ENCODE measurements at places on chromosomes 3 and 15.

DNA sequence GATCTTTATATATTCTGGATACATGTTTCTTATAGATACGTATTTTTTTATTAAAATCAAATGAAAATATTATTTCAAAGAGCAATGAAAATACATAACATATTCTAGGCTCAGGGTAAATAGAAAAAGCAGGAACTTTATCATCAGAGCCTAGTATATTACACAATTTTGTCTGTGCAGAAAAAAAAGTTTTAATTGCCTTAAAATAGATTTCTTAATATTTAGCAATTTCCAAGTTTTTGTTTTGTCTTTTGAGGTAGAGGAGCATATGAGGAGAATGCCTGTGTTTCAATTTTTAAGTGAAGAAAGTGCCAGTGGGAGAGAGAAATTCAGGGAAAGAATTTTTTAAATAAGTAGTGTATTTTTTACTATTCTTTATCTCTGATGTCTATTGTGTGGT is 10.5 kb downstream of the CAPN7 start:
- DNase-seq = no peak

DNA sequence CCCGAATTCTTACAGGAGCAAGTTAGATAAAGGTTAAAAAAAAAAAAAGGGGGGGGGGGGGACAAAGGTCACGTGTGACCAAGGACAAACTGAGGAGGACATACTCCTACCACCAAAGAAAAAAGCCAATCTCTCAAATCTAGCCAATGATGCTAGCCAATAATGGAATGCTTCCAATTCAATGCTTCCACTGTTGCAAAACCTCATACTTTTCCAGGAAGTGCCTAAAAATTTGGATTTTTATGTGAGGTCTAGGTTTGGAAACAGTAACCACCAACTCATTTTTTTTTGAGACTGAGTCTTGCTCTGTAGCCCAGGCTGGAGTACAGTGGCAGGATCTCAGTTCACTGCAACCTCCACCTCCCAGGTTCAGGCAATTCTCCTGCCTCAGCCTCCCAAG is 11.4 kb downstream of the MSL2 start:
- DNase-seq = no peak

GRCh38 chr3:46312991-46313390 is 40.9 kb upstream of the CCR2 start:
- no peak for DNase-seq

GRCh38 chr15:85598219-85598618 is 196.5 kb downstream of the KLHL25 start:
- DNase-seq = no peak

- no peak for DNase-seq
These were observed 57.8 kb downstream of the NEK10 start for GRCh38 chr3:27311400-27311799.

DNA sequence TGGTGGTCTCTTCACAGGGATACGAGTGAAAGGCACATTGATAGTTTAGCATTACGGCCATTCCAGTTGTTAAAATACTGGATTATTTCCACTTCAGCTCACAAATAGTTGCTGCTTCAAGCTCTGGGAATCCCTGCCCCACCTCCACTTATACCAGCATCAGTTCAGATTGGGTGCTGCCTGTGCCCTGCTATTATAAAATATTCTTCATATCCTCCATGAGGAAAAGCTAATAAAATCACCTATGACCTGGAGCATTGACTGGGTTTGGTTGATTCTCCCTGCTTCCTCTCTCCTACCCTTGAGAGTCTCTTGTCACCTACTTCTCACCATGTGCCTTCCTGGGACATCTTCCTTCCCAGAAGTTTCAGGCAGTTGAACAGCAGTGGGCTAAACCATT is 529.0 kb downstream of the MCTP2 start:
- DNase-seq = no peak

GRCh38 chr3:1462856-1463450 is 370.1 kb downstream of the CNTN6 start:
- no peak for DNase-seq

DNA sequence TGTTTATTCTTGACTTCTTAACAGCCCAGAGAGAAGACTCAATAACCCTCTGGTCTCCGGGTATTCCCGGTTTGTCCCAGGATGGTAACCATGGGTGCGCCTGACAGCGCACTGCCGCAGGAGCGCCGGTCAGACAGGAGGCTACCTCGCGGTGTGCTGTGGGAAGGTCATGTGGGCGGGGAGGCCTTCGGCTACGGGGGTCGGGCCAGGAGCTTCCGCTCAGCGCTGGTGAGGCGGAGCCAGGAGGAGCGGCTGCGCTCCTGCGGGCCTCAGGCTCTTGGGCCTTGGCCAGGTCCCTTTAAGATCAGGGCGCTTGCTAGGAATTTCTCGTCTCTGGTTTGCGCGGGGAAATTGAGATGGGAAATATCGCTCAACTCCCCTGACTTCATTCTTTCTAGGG is 182.3 kb upstream of the NDN start:
- no peak for DNase-seq

DNA sequence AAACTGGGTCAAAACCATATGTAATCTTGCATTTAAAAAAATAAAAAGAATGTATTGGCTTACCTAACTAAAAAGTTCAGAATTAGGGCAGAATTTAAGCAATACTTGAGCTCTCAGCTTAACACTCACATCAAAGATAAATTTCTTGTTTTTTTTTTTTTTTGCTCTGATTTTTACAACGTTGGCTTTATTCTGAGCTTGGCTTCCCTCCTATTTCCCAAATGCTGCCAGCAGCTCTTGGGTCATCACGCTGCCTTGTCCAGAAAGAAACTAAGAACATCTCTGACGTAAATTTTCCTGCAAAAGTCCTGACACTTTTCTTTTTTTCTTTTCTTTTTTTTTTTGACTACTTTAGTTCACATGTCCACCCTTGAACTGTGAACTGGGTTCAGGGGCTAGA is 150.6 kb upstream of the TGFBR2 start:
- no peak for DNase-seq

DNA sequence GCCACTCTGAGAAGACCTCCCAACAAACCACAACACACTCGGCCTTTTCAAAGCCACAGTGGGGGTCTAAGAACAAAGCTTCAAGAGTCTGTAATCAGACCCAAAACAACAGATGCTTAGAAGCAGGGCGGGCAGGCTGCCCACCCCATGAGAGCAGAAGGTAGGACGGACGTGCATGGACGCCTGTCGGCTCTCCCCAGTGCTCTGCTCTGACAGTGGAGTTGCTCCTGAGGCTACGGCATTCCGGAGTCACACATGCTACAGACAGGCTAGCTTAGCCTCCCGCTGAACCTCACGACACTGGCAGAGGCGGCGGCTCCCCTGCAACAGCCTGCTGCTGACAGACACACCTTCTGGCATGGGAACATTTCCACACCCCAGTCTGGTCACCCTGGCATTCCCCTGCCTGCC is 33.5 kb downstream of the SLCO2A1 start:
- DNase-seq = no peak

DNA sequence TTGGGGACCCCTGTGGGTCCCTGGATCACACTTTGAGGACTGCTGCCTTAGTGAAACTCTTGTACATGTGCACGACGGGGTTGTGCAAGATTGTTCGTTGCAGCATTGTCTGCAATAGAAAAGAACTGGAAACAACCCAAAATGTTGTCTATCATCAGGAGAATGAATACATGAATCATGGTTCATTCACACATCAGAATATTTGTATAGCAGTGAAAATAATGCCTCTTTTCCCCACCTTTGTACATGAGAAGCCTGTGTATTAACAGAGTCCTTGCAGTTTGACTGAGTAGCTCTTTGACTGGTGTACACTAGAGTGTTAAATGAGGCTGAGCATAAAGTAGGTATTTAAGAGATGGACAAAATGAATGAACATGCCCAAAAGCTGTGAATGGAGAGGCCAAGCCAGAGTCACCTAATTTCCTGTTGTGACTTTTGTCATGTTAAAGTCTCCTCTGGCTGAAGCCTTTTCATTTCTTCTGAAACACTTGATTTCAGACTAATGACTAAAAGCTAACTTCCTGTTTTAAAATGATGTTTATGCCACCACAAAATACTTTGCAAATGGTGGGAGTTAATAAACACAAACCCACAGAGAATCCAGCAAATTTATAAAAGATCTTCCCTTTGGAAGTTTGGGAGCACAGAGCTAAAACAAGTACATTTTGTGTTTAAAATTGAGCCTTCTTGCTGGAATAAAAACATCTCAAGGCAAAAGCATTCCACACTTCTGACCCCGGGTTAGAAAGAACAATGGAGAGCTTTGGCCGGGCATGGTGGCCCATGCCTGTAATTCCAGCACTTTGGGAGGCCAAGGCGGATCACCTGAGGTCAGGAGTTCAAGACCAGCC is 20.6 kb upstream of the USP3 start:
- DNase-seq = no peak

DNA sequence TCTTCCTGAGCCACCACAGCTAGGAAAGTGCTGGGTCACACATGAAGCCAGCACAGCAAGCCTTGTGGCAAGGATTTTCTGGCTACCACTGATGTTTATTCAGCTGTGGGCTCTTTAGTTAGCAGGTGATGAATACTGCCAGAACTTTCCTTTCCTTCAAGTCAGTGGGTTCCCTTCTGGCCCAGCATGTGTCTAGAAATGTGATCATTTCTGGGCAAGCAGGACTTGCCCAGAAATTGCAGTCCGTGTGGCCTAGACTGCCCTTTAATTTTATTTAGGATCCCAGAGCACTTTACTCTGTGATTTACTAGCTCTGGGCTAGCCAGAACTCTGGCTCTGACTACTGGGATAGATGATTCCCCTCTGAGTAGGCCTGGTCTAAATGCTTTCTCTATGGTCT is 397.5 kb downstream of the ZIC4 start:
- DNase-seq = no peak

GRCh38 chr3:23052620-23053019 is 150.5 kb upstream of the UBE2E2 start:
- DNase-seq = no peak

DNA sequence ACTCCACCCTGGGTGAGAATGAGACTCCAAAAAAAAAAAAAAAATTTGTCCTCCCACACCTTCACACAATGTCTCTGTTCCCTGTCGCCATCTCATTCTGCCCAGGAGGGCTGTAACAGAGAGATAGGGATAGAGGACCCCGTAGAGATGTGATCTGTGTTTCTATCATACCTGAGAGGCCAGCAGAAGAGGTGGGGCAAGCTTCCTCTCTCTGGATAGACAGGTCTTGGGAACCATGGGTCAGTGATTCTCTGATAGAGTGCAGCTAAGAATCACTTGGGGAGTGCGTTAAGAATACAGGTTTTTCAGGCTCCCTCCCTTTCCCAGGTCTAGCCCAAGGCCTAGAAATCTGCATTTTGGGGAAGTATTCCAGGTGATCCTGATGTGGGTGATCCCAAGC is 8.3 kb downstream of the CA12 start:
- DNase-seq = no peak

DNA sequence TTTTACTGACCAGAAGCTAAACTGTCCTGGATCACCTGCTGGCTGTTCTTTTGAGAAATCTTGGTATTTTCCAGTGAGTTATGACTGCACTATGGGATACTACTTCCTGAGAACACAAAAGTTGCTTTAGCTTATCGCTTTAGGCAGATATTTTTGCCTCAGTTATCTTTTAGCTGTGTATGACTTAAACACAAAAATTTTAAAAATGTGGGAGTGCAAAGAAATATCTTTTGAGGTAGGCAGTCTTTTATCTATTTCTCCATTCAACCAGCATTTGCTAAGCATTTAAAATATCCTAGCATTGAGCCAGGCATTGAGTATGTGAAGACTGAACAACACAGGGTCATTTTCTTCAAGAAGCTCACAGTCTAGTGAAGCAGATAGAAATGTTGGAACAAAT is 981.9 kb downstream of the FHIT start:
- DNase-seq = no peak

- no peak for DNase-seq
These were observed 24.3 kb downstream of the ARHGAP11B start for GRCh38 chr15:30650012-30650929.

- DNase-seq = no peak
These were observed 195.6 kb upstream of the NSMCE3 start for GRCh38 chr15:29465196-29465595.

DNA sequence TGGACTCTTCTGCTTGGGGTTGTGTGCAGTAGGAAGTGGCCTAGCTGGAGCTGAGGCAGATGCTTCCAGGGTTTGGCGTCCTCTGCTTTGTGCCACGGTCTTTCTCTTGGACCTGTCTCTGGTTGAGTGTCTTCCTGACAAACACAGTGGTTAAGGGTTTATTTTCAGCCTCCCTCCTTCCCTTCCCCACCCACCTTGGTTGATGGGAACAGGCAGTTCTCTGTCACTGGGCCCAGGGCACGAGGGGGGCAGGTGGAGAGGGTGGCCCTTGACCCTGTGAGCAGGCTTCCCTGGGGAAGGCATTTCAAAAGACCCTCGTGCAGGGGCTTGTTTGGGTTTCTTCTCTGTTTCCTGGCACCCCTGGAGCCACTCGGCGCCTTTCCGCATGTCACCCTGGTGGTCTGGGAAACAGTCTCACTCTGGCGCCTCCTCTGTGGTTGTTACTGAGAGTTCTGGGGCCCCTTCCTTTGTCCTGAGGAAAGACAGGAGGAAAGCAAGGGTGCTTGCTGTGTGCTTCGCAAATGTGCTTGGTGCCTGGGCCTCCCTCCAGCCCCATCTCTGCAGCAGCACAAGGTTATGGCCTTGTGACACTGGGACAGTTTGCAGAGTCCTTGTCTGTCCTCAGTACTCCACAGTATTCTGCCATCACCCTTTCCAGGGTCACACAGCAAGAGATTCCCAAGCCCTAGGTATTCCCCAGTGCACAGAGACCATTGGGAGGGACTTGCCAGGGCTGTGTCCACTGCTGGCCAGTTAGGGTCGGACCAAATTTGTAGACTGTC is 10.3 kb upstream of the STAB1 start:
- DNase-seq = no peak

- DNase-seq = no peak
These were observed 96.4 kb upstream of the SMAD3 start for GRCh38 chr15:66968806-66969596.

DNA sequence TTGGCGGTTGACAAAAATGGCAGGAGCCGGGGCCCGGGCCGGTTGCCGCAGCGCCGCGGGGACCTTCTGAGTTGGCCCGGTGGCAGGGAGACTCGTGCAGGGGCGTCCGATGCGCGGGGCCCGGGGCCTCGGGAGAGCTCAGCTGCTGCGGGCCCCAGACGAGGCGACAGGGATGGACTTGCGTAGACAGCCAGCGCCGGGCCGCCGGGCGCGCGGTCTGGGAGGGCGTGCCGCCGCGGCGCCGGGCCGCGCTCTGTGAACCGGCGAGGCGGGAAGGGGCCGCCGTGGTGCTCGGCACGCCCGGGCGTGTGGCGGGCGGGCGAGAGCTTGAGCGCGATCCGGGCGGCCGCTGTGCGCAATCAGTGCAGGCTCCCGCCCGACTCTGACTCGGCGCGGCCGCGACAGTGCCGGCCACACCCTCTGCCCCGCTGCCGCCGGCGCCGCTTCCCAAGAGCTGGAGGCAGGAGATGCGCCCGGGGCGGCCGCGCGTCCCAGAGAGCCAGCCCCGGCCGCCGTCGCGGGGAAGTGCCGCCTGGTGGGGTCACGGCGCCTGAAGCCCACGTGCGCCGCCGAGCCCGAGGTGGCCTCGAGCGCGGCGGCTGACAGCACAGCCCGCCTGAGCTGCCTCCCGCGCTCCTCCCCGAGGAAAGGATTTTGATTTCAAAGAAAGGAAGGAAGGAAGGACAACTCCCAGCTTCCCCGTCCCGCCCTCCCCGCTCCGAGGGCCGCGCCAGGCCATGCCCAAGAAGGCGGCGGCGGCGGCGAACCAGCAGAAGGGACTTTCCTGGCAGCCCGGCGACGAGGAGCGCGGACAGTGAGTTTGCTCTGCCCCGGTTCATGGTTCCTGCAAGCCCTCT is 657 bp downstream of the TLNRD1 start:
- DNase-seq = peak; percentile 54

- peak; percentile 14 for DNase-seq
These were observed 409.2 kb downstream of the DIPK2A start for GRCh38 chr3:144380849-144381248.

- no peak for DNase-seq
These were observed 41.6 kb downstream of the WDR76 start for GRCh38 chr15:43868406-43868805.

- no peak for DNase-seq
These were observed 229.5 kb downstream of the SHQ1 start for GRCh38 chr3:72618739-72619138.
